ENCODE measurements at places on chromosomes 5 and 9.

- no peak for DNase-seq
Measured at GRCh38 chr9:107248714-107249113, 34.4 kb upstream of the RAD23B start.

GRCh38 chr5:9166202-9167112 is 379.4 kb downstream of the SEMA5A start:
- no peak for DNase-seq

- no peak for DNase-seq
Measured at GRCh38 chr5:93184041-93184440, 397.0 kb downstream of the NR2F1-AS1 start.

DNA sequence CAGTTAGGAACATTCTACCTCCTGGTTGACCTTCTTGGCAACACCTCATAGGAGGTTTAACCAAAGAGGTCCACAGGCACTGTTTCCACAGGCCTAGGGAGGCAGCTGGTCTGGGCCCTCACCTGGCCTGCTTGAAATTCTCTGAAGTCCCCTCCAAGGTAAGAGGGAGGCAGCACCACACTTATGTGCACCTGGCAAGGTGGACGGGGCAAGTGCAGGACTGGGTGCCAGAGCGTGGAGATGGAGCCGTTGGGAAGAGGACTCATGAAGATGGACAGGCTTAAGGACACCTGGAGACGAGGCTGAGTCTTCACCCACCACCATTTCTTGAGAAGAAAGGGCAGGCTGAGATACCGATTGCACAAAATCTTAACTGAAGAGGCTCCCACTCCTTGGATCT is 6.6 kb upstream of the BARHL1 start:
- DNase-seq = no peak

- no peak for DNase-seq
Measured at GRCh38 chr5:168699002-168699401, 119.8 kb upstream of the PANK3 start.

DNA sequence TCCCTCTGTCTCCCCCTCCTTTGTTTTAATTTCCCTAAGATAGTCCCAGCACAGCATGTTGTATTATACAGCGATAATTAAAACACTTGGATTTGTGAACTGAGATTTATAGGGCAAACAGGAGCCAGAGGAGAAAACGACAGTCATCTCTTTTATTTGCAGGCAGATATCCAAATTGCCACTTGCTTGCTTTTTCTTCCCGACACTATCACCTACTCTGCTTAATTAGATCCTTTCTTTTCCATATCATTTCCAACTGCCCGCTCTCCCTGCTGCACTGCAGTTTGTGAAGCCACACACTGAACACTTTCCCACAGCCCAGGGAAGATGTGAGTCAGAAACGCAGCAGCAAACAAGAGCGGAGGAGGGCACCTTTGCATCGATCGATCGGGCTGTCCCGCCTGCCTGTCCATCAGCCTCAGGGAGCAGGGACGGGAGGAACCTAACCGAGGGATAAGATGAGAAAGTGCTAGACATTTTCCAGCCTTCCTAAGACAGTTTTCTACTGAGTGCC is 35.8 kb upstream of the SPRY4 start:
- DNase-seq = peak; percentile 56

GRCh38 chr9:110214090-110214489 is 6.1 kb upstream of the C9orf152 start:
- no peak for DNase-seq

- DNase-seq = peak; percentile 92
Measured at GRCh38 chr9:104868687-104869404, 59.1 kb downstream of the ABCA1 start.

- DNase-seq = no peak
Measured at GRCh38 chr5:116075191-116075831, 9.5 kb upstream of the COMMD10 start.

- no peak for DNase-seq
Measured at GRCh38 chr5:112779531-112779930, 41.8 kb downstream of the APC start.

DNA sequence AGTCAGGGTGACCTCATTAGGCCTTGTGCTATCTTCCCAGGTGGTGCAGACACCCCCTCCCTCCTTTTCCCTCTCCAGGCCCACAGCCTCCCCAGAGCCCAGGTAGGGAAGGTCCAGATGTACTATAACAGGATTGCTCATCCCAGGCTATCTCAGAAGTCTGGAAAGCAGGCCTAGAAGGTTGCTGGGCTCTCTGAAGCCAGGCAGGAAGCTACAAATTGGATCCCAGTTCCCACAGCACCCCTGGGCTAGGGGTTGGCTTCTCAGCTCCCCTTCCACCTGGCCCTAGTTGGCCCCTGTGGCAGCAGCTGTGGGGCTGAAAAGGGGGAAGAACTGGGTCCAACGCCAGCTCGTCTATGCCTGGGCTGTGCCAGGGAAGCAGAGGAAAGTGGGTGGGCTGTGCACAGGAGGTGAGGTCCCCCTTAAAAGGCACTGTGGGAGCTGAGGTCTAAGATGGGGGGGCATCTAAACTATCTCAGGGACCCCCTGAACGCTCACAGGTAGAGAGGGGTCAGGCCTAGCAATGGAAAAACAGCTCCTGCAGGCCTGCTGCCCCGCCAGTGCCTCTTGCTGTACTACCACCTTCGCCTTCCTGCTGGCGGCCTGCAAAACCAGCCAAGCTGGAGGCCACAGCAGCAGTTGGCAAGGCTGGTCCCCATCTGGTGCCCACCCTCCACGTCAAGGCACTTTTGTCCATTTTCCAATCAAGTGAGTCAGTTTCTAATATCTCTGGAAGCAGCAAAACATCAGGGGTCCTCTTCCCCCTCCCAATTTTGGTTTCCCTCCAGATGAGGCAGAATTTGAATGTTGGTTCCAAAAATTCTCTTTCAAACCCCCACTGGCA is 13.3 kb upstream of the PSMD5 start:
- DNase-seq = no peak

GRCh38 chr5:65102976-65103711 is 334.4 kb downstream of the CWC27 start:
- peak; percentile 28 for DNase-seq

GRCh38 chr5:6496207-6496584 is 47.5 kb downstream of the UBE2QL1 start:
- DNase-seq = peak; percentile 48

- no peak for DNase-seq
Measured at GRCh38 chr5:25641124-25641523, 996.3 kb upstream of the CDH10 start.

GRCh38 chr9:110056062-110056461 is 151.9 kb downstream of the C9orf152 start:
- no peak for DNase-seq

GRCh38 chr5:56800186-56800585 is 15.2 kb upstream of the MAP3K1 start:
- DNase-seq = no peak

GRCh38 chr9:92097997-92098482 is 17.2 kb downstream of the SPTLC1 start:
- no peak for DNase-seq

- DNase-seq = no peak
Measured at GRCh38 chr5:135239453-135240282, 159.4 kb downstream of the MACROH2A1 start.

DNA sequence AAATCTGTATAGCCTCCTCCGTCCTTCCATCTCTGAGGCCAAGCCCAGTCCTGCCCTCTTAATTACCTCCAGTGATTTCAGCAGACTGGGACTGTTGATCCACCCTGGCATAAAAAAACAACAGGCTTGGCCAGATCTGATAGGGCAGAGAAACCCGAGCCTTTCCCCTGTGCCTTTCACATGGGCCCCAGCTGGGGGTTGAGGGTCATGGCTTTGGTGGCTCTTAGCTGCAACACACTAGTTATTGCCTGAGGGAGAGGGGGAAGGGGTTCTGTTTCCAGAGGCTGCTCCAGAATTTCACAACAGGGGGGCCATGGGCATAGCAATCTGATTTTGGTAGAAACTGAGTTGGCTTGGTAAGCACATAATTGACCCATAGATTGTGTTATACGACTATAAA is 21.2 kb upstream of the PANK3 start:
- DNase-seq = peak; percentile 60

DNA sequence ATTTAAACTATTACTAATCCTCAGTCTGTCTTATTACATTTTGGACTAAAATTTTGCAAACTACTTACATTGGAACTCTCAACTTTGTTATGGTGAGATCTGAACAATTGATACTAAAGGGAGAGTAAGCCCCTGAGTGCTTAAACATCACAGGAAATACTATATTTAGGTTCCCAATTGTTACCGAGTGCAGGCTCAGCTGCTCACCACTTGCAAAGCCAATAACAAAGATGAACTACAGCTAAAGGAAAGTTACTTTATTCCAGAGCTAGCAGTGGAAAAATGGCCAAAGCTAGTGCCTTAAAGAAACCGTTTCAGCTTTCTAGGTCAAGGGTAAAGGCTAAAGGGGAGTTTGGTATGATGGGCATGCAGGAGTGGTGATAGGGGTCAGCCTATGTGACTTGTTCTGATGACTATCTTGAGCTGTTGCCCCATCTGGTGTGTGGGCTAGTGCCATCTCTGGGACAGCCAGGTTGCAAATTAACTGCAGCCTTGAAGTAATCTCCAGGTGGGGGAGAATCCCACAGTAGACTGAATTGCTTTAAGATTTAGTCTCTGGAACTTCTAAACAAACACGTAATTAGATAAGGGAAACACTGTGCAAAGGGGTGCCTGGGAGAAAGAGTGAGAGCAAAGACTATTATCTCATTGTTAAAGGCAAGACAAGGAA is 7.8 kb upstream of the NDUFB6 start:
- DNase-seq = no peak

Measured in H4 (cell line).